ENCODE measurements at places on chromosomes 2 and 18. TPM values are rescaled to one million over a fixed set of nuclear protein-coding genes. Genes with fewer than 3 reads are reported as not detected.

PNKD gene
- polyA plus RNA-seq: 67.6 TPM

RFX8 gene
- polyA plus RNA-seq: 1.1 TPM

HRH4 gene
- polyA plus RNA-seq: 0.10 TPM

SLC16A14 gene
- 15.4 TPM for polyA plus RNA-seq

LAMA1 gene
- polyA plus RNA-seq: 9.7 TPM

TNFRSF11A gene
- polyA plus RNA-seq: 4.0 TPM
